ENCODE measurements at places on chromosomes 13 and 19.

DNA sequence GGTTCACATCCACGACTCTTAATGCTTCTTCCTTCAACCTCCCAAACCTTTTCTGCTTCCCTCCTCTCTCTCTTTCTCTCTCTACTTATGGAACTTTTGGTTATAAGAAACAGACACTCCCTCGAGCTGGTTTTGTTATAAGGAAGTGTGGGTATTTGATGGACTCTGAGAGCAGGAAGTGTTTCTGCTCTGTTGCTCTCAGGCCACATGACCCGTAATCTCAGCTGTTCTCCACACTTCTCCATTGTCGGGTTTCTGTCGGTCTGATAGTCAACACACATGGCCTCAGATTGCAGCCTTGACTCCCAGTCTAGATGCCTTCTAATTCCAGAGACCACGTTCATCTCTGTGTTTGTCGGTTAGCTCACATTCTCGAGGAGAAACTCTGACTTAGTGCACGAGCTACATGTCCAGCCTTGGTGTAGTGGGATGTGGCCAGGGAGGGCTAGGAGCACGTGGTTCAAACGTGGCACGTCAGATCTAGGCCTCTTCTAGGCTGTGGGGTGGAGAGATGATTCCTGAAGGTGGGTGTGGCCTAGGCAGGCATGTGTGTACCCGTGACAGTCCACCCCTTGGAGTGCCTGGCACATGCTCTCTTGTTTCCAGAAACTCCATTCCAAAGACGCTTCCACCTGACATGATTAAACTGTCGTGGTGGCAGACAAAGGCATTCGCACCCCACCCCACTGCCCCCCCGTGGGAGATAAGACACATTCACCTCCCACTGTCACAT, 26.3 kb downstream of the CNFN start:
- no peak for DNase-seq

GRCh38 chr13:91408971-91409370, 10.6 kb downstream of the GPC5 start:
- no peak for DNase-seq

- no peak for DNase-seq
These were observed 29.3 kb upstream of the SPACA7 start for GRCh38 chr13:112346899-112347229.

DNA sequence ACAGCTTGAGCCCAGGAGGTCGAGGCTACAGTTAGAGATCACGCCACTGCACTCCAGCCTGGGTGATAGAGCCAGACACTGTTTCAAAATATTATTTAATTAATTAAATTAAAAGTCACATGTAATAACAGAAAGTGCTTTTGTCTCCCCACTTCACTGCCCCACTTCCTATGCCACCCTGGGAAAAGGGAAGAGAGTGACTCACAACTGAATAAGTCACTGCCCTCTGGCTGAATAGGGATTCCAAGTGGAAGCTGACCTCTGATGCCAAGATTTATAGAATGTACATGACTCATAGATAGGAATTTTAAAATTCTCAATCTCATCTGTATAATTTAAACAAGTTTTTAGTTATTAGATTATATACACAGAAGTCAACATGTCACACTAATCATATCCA, 22.2 kb upstream of the ERVV-1 start:
- peak; percentile 1 for DNase-seq

GRCh38 chr13:112028481-112028880, 38.5 kb upstream of the SOX1 start:
- DNase-seq, result no peak

DNA sequence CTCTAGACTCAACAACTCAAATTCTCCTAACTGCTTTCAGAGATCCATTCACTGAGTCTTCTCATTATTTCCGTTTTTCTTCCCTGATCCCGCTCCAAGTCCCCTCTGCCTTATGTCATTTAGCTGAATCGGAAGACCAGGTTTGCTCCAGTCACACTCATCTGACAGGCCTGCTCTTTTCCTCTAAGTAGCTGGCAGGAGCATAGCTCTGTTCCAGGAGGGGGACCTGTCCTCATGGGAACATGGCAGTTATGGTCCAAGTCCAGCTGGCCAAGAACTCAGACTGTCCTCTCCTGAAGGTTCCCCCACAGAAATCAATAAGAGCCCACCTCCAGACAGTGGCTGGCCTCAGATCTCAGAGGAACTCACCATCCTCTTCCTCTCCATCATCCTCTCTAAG, 130.9 kb upstream of the SERP2 start:
- no peak for DNase-seq

- DNase-seq, result peak; percentile 92
These were observed 22.1 kb downstream of the PLEKHF1 start for GRCh38 chr19:29687244-29687896.

DNA sequence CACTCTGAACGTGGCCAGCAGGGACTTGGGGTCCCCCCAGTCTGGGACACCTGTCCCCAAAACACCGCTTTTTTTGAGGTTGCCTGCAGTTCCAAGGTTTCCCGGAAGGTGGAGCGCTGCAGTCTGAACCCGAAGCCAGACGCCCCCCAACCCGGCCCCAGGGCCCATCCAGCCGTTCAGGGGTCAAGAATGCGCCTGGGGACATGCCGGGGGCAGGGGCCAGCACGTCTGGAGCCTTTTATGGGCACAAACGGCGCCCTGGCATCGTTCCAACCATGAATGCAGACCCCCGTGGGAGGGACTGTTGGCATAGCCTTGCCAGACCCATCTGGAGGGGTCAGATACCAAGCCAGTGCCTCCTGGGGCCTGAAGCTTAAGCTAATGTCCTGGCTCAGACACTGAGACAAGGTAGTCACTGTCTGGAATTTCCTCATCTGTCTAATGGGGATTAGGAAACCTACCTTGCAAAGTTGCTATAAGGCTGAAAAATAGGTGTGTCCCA, 6.9 kb downstream of the S1PR5 start:
- DNase-seq, result no peak

- DNase-seq, result no peak
These were observed 37.4 kb upstream of the GAS6 start for GRCh38 chr13:113901231-113901630.
